Endothelial cell (in vitro differentiated cells): ENCODE measurements at places on chromosomes 12 and 14. TPM values are rescaled to one million over a fixed set of nuclear protein-coding genes. Genes with fewer than 3 reads are reported as not detected.

DNA sequence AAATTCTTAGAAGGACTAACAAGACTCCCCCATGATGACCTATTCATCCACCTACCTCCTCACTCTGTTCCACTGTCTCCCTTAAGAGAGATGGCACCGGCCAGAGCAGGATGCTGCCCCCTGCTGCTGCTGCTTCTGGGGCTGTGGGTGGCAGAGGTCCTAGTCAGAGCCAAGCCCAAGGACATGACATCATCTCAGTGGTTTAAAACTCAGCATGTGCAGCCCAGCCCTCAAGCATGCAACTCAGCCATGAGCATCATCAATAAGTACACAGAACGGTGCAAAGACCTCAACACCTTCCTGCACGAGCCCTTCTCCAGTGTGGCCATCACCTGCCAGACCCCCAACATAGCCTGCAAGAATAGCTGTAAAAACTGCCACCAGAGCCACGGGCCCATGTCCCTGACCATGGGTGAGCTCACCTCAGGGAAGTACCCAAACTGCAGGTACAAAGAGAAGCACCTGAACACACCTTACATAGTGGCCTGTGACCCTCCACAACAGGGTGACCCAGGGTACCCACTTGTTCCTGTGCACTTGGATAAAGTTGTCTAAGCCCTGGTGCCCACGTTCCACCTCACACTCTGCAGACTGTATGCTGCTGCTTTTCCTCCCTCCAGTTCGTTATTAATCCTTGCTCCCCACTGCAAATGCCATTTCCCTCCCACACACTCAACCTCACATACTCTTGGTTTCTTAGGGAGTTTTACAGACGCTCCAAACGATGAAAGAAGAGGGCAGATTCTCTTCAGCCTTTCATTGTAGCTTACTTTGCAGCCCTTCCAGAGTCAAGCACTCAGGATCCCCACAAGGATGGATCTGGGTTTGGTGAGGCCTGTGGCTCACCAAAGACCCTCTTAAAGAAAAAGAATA, at the start of gene RNASE8:
Gene RNASE8, plus strand, starts transcription at position 20 of the 873 bp plus-strand sequence. Its CDS starts 71 bp downstream, at position 91.
- DNase-seq = no peak

GRCh38 chr14:59566725-59567124, 9.9 kb downstream of the CCDC175 start:
- DNase-seq = no peak

- no peak for DNase-seq
These were observed 2.6 kb downstream of the CD9 start for GRCh38 chr12:6202846-6203245.

The AKAP5 gene
- 6.1 TPM for total RNA-seq

The KLHL33 gene
- total RNA-seq = 0.08 TPM
